Type B pancreatic cell (in vitro differentiated cells): ENCODE measurements at places on chromosomes 1 and 21.

DNA sequence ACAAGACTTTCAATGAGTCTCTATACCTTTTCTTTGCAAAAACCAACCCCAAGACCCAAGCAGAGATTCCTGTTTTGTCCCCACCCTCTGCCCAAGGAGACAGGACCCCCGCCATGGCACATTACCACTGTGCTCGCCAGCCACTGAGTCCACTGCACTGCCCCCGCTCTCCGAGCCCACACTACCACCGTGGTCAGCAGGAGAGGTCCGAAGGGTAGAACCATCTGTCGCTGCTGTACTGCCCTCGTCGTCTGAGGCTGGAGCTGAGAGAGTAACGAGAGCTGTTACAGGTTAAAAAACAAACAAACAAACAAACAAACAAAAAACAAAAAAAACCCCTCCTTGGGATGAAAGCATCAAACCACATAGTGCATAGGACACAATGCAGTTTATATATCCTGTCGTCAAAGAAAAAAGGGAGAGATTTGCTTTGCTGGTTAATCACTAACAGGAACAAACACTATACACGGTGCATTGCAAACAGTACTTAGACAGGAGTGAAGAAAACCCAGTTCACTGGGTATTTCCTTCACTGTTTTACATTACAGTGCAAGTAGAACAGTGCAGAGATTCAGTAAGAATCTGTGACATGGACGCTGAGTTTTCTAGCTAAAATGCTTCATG lies 71.0 kb downstream of the UBR4 start:
- no peaks in the 10 kb centered on the region for H3K27me3 ChIP-seq
- peaks cover 46% of the 10 kb centered on the region for H3K36me3 ChIP-seq
- no peak overlapping the region for H3K27ac ChIP-seq
- no peak for DNase-seq
- no peak overlapping the region for H3K4me3 ChIP-seq

- no peaks in the 10 kb centered on the region for H3K4me1 ChIP-seq
- peaks cover 17% of the 10 kb centered on the region for H3K27me3 ChIP-seq
- no peak for DNase-seq
- H3K4me3 ChIP-seq = no peak overlapping the region
- H3K36me3 ChIP-seq = no peaks in the 10 kb centered on the region
Observed at GRCh38 chr1:160975026-160975425, 20.4 kb upstream of the ITLN2 start.

- no peak overlapping the region for H3K4me3 ChIP-seq
- DNase-seq = no peak
- no peak overlapping the region for H3K27ac ChIP-seq
- H3K36me3 ChIP-seq = peaks cover 10% of the 10 kb centered on the region
- peaks cover 22% of the 10 kb centered on the region for H3K4me1 ChIP-seq
Observed at GRCh38 chr1:84851839-84852238, 41.2 kb downstream of the LPAR3 start.

GRCh38 chr1:71106658-71107322 lies 26.0 kb upstream of the ZRANB2 start:
- no peak overlapping the region for H3K4me3 ChIP-seq
- H3K36me3 ChIP-seq = no peaks in the 10 kb centered on the region
- no peaks in the 10 kb centered on the region for H3K4me1 ChIP-seq

DNA sequence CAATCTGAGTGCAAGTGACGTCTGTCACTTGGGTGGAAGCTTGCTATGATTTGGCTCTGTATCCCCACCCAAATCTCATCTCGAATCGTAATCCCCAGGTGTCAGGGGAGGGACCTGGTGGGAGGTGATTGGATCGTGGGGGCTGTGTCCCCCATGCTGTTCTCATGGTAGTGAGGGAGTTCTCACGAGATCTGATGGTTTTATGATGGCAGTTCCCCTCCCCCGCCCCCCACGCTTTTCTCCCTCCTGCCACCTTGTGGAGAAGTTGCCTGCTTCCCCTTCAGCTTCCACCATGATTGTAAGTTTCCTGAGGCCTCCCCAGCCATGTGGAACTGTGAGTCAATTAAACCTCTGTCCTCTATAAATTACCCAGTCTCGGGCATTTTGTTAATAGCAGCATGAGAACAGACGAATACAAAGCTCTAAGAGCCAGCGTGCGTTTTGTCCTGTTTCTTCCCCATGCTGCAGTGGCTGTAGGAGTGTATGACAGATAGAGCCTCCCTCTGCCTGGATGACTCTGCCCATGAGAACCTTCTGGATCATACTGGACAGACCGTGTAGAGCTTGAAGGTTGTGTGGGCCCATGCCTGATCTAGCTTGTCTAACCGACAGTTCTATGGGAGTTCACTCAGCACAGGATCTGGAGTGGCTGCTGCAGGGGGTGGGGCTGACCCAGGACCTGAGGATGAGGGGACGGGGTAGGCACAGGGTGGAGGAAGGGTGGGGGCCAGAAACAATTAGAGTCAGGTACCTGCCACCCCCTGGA lies 139.7 kb upstream of the ERRFI1 start:
- no peak overlapping the region for H3K4me3 ChIP-seq
- peaks cover 4% of the 10 kb centered on the region for H3K36me3 ChIP-seq
- no peak for DNase-seq
- peaks cover 36% of the 10 kb centered on the region for H3K4me1 ChIP-seq
- H3K27ac ChIP-seq = no peak overlapping the region
